ENCODE measurements at places on chromosomes 6 and 20.

- DNase-seq = no peak
These were observed 23.7 kb downstream of the HLA-A start for GRCh38 chr6:29965873-29966601.

DNA sequence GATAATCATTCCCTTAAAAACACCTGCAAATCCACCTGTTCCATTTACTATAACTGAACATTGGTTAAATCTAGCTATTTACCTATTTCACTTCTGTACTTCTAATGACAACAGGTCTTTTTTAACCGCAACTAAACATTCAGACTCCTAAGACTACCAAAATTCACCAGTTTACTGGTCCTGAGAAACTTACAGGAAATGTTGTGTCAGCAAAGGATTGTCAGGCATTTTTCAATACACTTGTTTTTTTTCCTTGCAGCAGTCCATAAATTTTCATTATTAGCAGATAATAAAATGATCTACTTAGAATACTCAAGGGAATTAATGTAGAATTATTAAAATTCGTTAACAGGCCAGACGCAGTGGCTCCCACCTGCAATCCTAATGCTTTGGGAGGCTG is 5.3 kb downstream of the ZUP1 start:
- DNase-seq = no peak

GRCh38 chr6:10894958-10895357 is 8.1 kb downstream of the SYCP2L start:
- DNase-seq = no peak

DNA sequence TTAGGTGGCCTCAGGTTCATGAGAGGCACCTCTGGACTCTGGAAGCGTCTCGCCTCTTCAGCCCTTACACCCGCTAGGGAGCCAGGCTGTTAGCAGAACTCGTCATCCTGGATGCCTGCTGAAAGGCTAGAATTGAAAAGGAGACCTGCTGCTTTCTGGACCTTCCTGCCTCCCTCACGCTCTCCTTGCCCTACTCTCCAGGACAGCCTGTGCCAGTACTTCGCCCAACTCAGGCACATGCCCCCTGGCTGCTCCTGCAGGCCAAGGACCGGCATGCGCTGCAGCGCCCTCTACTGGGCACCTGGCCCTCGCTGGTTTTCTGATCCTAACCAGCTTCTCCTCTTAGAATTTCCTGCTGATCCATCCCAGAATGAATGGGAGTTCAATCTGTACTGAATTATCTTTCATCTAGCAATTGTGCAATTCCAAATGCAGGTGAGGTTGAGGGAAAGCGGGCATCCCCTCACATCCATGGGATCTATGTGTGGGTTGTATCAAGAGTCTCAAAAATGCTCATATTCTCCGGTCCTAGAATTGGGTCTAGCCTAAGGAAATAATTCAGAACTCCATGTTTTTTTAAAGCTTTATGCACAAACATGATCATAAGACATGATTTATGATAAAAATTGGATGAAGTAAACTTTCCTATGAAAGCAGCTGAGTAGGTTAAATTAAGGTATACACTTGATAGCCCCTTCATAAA is 78.0 kb downstream of the PTPN1 start:
- DNase-seq = peak; percentile 69

GRCh38 chr20:62603021-62603906 is 39.0 kb upstream of the SLCO4A1 start:
- DNase-seq = no peak

GRCh38 chr6:75631859-75632635 is 30.4 kb downstream of the SENP6 start:
- DNase-seq = no peak

GRCh38 chr6:148611213-148611612 is 135.6 kb upstream of the UST start:
- no peak for DNase-seq

- DNase-seq = no peak
These were observed 42.3 kb upstream of the TMEM181 start for GRCh38 chr6:158517581-158517980.

DNA sequence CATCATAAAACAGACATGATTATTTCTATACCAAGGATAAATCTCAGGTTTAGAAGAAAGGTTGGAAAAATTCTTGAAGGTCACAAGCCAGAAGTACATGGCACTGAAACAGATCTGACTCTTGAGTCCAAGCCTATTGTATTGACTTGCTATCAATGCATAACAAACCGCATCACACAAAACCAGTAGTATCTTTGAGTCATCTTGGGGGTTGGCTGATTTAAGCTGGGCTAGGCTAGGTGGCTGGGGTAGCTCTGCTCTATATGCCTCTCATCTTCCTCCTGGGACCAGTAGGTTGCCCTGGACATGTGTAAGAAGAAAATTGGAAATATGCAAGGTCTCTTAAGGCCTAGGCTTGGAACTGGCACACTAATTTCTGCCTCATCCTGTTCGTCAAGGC is 37.0 kb upstream of the RAB23 start:
- no peak for DNase-seq

- no peak for DNase-seq
These were observed 62.6 kb downstream of the SRC start for GRCh38 chr20:37408302-37409193.

DNA sequence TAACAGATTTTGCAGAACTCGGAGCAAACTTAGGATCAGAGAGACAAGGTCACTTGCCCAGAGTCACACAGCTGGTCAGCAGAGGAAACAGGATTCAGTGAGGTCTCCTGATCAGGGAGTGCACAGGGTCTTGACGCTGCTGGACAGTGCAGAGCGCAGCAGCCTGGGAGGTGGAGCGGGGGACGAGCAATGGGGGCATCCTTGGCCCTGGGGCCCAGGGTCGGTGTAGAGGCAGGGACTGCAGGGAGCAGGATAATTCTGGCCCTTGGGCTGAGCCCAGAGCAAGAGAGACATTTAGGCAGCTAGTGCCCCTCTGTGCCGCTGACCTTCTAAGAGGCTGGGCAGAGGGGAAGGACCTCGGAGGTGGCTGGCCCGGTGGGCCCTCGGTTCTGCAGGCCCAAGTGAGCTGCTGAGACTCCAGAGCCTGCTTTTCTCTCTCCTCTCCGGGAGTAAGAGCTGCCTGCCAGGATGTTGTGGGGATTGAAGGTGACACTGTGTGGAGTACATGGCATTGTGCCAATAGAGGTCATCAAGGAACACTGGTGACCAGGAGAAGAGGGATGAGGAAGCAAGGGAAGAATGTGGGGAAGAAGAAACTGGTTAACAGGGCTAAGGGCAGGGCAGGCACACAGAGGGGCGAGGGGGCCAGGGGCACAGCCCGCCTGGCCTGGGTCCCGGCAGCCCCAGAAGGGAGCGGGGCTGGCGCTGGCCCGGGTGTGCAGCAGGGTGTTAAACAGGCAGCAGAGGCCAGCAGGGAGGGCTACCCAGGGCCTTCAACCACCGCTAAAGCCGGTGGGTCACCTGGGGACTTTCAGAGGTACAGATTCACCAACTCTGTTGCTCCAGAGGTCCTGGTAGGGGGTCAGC is 122.0 kb downstream of the AGPAT4 start:
- no peak for DNase-seq

GRCh38 chr6:42984924-42985475 is 630 bp downstream of the PPP2R5D start:
- no peak for DNase-seq

DNA sequence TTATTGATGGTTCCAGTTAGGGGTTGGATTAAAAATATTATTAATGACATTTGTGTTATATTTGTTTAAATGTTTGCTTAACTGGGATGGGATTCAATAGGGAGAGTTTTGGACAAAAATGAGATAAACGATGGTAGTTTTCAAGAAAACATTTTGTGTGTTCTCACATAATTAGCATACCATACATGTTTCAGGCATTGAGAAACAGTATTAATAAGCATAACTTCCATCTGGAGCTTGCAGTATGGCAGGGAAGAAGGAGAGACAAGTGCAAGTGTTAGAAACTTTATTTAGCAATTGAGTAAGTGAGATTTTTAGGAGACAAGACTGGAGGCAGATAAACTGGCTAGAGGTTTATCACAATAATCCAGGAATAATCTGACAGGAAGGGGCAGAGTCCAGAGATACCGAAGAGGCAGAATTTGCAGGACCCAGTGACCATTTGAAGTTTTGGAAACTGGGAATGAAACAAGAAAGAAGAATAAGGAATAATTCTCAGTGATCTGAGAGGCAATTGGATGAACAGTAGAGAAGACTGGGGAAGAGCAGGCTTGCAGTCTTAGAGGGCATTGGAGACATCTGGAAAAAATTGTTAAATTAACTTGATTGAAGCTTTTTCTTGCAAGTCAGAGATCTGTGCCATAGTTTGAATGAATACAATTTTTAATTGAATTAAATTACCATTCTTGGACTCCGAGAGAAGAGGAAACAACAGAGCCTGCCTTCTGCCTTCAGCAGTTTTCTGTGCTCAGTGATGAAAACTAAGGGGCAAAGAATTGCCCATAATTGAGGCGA is 73.0 kb upstream of the PTCHD4 start:
- no peak for DNase-seq

DNA sequence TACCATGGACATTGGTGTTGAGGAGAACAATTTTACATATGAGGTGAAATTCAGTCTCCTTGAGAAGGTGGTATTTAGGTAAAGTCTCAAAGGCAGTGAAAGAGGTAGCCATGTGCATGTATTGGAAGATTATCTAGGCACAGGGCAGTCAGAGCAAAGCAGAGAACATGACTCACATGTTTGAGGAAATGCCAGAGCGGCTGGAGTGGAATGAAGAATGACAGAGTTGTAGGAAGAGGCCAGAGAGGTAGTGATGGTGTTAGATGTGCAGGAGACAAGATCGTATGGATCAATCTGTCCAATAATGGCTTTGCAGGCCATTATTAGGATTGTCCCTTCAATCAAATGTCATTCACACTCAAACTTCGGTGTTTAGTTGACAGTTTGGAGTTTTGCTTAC is 449.4 kb upstream of the PTCHD4 start:
- DNase-seq = no peak

- DNase-seq = no peak
These were observed 573.0 kb downstream of the CD109 start for GRCh38 chr6:74268815-74269599.

GRCh38 chr6:139402876-139403386 is 28.5 kb upstream of the CITED2 start:
- DNase-seq = no peak

GRCh38 chr6:108518714-108519576 is 41.8 kb upstream of the FOXO3 start:
- no peak for DNase-seq

DNA sequence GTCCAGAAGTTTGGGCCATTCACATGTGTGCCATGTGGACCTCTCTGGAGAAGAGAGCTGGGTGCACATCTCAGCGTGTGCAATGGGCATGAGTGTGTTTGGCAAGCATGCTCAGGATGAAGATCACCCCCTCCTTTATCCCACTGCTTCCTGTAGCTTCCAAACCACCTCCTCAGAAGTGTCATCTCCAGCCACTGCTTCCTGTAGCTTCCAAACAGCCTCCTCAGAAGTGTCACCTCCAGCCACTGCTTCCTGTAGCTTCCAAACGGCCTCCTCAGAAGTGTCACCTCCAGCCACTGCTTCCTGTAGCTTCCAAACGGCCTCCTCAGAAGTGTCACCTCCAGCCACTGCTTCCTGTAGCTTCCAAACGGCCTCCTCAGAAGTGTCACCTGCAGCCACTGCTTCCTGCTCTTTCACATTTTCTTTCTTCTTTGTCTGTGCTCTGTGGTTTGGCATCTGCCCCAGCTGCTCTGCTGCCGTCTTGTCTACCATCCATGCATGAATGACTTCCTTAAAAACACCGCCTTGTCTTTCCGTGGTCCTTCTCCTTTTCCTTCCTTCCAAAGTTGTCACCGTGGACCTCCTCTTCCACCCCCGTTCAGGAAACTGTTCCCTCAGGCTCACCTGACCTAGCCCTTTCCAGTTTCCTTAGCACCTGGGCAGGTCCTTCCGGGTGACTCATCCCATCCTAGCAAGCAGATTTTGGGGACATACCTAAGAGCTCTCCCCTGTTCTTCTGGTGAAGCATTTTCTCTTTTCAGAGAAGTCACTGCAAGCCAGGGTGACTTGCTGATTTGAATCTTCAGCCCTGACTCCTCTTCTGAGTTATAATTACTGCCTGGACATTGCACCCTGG is 43.5 kb upstream of the TIAM2 start:
- no peak for DNase-seq

GRCh38 chr6:170022827-170023619 is 267.9 kb downstream of the DLL1 start:
- DNase-seq = no peak

DNA sequence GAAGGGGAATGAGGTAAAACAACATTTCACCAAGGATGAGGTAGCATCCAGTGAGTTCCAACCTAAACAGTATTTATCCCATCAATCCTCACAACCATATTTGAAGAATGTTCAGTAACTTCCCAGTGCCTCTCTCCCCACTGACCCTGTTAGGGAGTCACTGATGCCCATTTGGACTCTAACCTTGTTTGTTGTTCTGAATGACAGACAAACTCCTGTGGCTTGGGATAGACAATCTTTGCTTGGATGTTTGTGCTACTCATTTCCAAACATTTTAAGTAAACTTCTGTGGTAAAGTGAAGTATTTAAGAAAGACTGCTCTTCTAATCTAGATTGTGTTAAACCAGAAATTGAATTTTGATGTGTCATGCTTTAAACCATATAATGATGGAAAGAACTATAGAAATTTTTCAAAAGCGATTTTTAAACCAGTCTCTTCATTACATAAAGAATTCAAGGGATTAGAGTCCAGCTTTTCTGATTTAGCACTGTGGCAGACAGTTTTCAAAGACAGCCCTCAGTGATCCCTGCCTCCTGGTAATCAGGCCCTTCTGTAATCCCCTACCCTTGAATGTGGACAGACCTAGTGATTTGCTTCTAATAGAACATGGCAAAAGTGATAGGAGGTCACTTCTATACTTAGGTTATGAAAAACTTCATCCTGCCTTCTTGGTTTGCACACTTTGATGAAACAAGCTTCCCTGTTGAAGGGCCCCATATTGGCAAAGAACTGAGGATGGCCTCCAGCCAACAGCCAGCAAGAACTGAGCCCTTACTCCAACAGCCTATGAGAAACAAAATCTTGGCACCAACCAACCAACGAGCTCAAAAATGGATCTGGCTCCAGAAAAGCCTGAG is 191.6 kb downstream of the DST start:
- DNase-seq = no peak

GRCh38 chr6:167953551-167953950 is 43.9 kb upstream of the KIF25 start:
- no peak for DNase-seq

DNA sequence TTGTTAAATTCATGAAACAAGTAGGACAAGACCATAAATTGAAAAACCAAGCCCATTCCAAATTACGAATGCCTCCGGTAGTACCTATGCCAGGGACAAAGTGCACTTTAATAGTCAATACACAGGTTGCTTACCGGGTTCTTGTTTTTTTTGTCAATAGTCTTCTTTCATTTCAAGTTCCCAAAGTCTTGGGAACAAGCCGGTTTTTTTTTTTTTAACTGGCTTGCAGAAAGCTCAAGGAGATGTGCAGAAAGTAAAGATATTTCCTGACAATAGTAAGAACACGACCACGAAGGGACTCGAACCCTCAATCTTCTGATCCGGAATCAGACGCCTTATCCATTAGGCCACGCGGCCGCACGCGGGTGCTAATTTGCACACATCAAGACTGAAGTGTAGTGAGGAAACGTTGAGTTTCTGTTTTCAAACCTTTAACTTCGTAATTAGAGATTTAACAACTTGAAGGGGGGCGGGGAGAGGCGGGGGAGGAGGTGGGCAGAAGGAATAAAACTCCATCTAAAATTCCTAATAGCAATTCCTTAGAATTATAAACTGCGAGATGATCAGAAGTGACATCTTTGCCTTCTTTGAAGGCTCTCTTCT is 181.0 kb downstream of the TRIM27 start:
- DNase-seq = peak; percentile 47

Measured in stimulated activated CD4-positive, alpha-beta T cell treated with anti-CD3 and anti-CD28 coated beads, Interleukin-12 subunit alpha, Interleukin-12 subunit beta, amount 100 ng/mL, for 24 hours (primary cell).